Left lobe of liver (tissue), 2 donors: ENCODE measurements at places on chromosomes 11 and 22. TPM values are rescaled to one million over a fixed set of nuclear protein-coding genes. Genes with fewer than 3 reads are reported as not detected.

- no peak for DNase-seq
These were observed 22.7 kb upstream of the XBP1 start for GRCh38 chr22:28822930-28823551.

DNA sequence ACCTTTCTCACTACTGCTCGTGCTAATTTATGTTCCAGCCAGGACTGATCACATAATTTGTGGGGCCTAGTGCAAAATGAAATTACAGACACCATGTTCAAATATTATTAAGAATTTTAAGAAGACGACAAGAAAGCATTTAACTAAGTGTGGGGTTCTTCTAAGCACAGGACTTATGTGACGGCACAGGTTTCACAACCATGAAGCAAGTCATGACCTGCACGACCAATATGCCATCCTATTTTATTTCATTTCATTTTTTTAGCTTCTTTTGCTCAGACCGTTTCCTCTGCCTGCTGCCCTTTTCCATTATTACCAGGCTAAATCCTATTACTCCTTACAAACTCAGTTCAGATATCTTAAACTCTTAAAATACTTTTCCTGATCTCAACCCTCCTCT is 462.5 kb downstream of the AASDHPPT start:
- DNase-seq, result no peak

GRCh38 chr11:6079463-6079862 is 28.0 kb upstream of the OR56B4 start:
- DNase-seq, result no peak

GRCh38 chr11:110776081-110776480 is 63.8 kb upstream of the ARHGAP20 start:
- no peak for DNase-seq

GRCh38 chr11:45754261-45754709 is 50.7 kb upstream of the SLC35C1 start:
- DNase-seq, result no peak

The ABCG4 gene
- 0.48 TPM for total RNA-seq

The B3GAT1 gene
- 5.4 TPM for total RNA-seq

The BMAL1 gene
- 37.0 TPM for total RNA-seq

DNA sequence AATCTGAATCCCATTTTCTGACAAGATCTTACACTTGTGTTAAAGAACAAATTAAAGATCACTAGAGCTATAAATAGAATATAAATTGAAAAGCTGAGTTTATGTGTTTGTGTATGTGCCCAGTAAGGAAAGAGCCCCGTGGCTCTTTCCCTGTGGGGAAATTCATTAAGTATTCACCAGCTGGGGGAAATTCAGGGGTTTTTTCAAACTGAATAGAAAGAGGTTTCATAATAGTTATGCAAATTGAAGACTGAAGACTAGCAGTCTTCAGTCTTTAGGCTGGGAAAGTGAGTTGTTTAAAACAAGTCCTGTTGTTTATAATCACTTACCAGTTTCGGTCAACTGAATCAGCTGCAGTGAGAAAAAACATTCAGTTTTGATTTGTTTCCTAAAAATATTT is 11.3 kb upstream of the MS4A7 start:
- DNase-seq, result no peak

DNA sequence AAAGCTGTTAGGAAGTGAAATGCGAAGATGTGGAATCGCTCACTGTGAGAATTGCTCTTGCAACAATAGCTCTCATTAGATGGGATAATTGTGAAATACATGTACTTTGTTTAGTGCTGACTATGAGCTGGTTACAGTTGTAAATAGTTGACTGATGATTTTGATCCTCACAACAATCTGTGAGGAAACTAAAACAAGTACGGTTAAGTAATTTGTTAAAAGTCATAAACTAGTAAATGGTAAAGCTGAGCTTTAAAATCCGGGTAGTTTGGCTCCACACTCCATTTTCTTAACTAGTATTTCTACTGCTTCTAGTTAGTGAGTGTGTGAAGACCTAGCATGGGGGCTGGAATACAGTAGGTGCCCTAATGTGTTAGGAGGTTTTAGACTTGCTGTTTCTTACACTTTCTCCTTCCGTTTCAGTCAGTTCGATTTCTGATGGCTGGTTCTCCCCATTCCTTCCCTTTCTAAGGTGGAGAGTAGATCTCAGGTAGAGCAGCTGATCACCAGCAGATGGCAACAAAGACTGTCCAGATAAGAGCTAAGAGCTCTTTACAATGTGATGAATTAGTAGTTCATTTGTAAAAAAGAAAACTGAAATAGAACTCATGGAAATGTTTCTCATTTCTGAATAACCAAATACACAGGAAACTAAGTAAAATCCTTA is 16.3 kb upstream of the CYP2R1 start:
- no peak for DNase-seq

DNA sequence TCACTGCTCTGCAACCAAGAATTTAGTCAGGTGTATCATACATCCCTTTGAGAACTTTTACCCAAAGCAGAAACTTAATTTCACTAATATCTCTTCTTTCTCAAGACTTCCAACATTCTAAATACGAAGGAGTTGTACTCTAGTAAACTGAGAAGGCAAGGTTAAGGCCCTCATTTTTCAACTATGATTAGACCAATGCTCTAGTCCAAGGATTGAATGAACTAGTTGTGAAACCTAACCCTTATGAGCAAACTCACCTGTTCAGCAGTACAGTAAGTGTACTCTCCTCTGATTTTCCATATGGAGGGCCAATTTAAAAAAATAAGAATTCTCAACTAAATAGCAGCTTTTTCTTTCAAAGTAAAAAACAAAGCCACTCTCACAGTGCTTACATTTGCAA is 180.0 kb upstream of the C11orf58 start:
- DNase-seq, result no peak

The PDGFD gene
- 0.96 TPM for total RNA-seq

GRCh38 chr11:27440090-27440489 is 32.5 kb downstream of the LGR4 start:
- no peak for DNase-seq

DNA sequence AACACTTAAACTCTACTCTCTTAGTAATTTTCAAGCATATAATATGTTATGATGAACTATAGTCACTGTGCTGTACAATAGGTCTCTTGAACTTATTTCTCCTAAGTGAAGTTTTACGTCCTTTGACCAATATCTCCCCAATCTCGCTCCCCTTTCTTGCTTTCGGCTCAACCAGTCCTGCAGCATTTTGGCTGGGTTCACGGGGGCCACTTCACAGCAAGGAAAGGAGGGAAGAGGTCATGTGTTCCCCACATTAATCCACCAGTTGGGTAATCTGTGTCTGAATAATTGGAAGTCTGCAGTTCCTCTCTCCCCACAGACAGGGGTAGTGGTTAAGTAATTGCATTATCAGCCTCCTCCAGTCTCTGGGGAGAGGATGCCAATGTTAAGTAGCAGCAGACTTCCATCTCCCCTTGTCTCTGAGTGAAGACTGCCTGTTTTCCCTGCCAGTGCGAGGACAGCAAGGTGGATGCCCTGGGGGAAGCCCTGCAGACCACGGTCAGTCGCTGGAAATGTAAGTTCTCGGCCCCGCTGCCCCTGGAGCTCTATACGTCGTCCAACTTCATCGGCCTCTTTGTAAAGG is 59.2 kb upstream of the CRTAM start:
- DNase-seq, result no peak

- DNase-seq, result no peak
These were observed 9.3 kb upstream of the ACAT1 start for GRCh38 chr11:108112057-108112456.

- no peak for DNase-seq
These were observed 175.7 kb upstream of the TTC12 start for GRCh38 chr11:113138731-113139130.

- no peak for DNase-seq
These were observed 61.3 kb upstream of the WNT11 start for GRCh38 chr11:76267556-76267955.

DNA sequence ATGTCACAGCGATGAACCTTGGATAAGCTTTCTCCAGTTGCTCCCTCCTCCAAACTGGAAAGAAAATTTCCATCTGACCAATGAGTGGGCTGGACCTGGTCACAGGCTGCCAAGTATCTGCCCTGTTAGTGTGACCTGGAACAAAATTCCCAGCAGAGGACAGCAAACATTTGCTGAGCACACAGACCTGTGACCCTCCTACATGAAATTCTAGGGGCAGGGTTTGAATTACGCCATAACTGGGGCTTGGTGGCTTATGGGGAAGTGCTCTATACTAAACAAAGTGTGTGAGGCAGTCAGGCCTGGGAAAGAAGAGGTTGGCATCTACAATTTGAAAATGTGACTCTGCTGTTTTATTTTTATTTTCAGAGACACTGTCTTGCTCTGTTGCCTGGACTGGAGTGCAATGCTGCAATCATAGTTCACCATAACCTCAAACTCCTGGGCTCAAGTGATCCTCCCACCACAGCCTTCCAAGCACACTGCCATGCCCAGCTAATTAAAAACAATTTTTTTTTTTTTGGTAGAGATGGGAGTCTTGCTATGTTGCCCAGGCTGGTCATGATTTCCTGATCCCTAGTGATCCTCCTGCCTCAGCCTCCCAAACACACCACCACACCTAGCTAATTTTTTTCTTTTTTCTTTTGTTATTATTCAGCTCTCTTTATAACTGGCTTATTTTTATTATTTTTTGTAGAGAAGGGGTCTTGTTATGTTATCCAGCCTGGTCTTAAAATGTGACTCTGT is 13.6 kb upstream of the XBP1 start:
- DNase-seq, result peak; percentile 93

GRCh38 chr22:35436421-35436820 is 36.5 kb downstream of the MCM5 start:
- no peak for DNase-seq

GRCh38 chr22:19877626-19878339 is 23.1 kb upstream of the GNB1L start:
- peak; percentile 42 for DNase-seq

- no peak for DNase-seq
These were observed 223.6 kb downstream of the ADAMTS15 start for GRCh38 chr11:130671801-130672700.

The ACR gene
- total RNA-seq, result 0.83 TPM

DNA sequence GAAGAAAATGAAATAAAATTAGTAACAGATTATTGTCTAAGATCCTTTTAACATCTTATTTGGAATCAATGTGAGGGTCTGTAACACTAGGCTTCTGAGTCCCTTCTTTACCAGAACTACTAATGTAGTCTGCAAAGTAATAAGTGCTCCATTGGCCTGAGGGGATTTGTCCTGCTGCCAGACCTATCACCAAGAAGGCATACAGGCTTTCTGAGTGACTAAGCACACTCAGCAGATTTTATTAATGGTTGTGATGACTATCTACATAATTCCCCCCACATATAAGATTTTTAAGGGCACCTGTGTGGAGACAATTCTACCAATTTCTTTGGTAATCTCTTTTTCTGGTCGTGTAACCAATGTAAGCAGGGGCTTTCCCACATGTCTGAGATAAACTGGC is 365.0 kb upstream of the FAT3 start:
- no peak for DNase-seq

DNA sequence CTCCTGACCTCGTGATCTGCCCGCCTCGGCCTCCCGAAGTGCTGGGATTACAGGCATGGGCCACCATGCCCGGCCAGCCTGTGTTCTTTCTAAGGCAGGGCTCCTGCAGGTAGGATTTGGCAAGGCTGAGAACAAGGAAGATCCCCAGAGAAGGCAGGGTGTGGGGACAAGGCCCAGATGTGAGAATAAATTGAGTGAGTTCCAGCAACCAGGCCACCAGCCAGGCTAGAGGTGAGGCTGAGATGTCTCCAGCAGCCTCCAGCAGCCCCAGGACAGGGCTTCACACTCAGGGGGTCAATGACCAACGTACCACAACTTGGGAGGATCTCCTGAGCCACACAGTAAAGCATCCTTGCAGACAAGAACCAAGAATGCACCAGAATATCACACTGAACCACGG is 75.1 kb downstream of the BUD13 start:
- peak; percentile 24 for DNase-seq

- DNase-seq, result no peak
These were observed 62.0 kb upstream of the PRR5 start for GRCh38 chr22:44639891-44640617.

The EMID1 gene
- 1.3 TPM for total RNA-seq

The C11orf42 gene
- not detected for total RNA-seq

DNA sequence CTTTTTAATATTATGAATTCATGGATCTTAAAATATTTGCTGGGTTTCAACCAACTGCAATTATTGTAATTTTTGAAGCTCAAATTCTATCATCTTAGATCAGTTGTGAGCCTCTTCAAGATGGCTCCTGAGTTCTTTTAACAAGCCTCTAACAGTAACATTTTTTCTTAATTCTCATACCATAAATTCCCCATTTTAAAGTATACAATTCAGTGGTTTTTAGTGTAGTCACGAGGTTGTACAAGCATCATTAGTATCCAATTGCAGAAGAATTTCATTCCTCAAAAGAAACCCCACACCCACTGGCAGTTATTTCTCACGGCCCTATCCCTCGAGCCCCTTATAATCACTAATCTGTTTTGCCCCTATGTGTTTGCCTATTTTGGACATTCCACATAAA is 270.8 kb downstream of the SBF2 start:
- DNase-seq, result no peak

The GSTT2B gene
- 2.9 TPM for total RNA-seq

DNA sequence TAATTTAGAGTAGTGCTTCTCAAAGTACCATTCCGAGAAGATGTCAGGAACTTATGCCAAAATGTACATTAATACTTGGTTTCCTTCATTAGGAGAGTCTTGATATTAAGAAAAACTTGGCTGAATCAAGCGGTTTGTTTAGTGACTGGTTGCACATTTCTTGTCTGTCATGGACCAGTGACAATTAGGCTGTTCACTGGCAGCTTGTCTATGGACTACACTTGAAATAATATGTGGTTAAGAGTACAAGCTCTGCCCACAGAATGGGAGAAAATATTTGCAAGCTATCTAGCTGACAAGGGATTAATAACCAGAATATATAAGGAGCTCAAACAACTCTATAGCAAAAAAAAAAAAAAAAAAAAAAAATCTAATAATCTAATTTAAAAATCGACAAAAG is 24.6 kb downstream of the COA4 start:
- DNase-seq, result no peak

GRCh38 chr11:77517226-77517625 is 43.3 kb upstream of the PAK1 start:
- no peak for DNase-seq

- no peak for DNase-seq
These were observed 135.2 kb downstream of the CEP164 start for GRCh38 chr11:117462864-117463247.

The SLC22A25 gene
- total RNA-seq, result 33.5 TPM

DNA sequence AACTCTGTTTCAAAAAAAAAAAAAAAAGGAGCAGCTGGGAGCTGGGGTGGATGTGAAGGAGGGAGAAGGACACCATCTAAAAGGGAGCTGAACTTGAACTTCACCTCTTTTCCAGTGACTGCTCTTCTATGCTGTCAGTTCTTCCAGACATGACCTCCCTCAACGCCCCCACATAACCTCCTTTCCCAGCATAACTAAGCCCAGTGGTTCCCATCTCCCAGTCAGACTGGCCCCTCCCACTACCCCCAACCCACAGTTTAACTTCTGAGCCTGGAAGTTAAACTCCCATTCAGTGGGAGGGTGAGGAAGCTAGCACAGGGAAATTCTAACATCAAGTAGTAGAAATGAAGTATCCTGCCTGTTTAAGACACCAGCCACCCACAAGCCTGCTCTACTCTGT is 1.8 kb downstream of the ARHGAP1 start:
- DNase-seq, result no peak

The IFITM2 gene
- 354 TPM for total RNA-seq

The AIFM3 gene
- 1.3 TPM for total RNA-seq

The TTLL1 gene
- 0.65 TPM for total RNA-seq

GRCh38 chr11:62433141-62433903 is 14.5 kb downstream of the SCGB1A1 start:
- no peak for DNase-seq

The APOBEC3B gene
- 0.93 TPM for total RNA-seq

GRCh38 chr11:101912823-101913284 is 2.0 kb upstream of the CEP126 start:
- no peak for DNase-seq
